ENCODE measurements at places on chromosomes 13 and 19.
A peak's percentile ranks its signal among the peaks of the same experiment; 100 is the strongest.

GRCh38 chr19:49889687-49890348, 6.9 kb downstream of the IL4I1 start:
- DNase-seq: peak; percentile 76

DNA sequence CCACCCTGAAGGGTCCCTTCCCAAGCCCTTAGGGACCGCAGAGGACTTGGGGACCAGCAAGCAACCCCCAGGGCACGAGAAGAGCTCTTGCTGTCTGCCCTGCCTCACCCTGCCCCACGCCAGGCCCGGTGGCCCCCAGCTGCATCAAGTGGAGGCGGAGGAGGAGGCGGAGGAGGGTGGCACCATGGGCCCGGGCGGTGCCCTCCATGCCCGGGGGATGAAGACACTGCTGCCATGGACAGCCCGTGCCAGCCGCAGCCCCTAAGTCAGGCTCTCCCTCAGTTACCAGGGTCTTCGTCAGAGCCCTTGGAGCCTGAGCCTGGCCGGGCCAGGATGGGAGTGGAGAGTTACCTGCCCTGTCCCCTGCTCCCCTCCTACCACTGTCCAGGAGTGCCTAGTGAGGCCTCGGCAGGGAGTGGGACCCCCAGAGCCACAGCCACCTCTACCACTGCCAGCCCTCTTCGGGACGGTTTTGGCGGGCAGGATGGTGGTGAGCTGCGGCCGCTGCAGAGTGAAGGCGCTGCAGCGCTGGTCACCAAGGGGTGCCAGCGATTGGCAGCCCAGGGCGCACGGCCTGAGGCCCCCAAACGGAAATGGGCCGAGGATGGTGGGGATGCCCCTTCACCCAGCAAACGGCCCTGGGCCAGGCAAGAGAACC, 1.5 kb downstream of the EGLN2 start:
- no peak for DNase-seq

DNA sequence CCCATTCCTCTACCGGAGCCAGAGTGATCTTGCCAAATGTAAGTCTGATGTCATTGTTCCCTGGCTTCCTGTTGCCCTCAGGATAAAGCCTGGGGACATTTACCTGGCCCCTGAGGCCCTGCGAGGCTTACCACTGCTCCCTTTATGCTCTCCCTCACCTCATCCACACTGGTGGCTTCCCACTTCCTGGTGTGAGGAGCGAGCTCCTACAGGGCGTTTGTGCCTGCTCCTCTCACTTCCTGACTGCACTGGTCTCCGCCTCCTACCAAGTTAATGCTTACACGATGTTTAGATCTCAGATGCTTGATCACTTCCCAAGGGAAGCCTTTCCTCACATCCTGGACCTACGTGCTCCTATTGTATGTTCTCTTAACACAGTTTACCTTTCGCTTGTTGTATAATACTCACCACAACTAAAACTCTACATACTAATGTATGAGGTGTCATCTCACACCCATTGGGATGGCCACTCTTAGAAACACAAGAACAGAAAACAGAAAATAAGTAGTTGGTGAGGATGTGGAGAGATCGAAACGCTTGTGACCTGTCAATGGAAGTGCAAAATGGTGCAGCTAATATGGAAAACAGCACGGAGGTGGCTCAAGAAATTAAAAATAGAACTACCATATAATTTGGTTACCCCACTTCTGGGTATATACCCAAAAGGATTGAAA, 177.6 kb downstream of the SHISA2 start:
- DNase-seq: no peak

- DNase-seq: no peak
These were observed 796 bp downstream of the GRWD1 start for GRCh38 chr19:48446579-48446978.

GRCh38 chr13:21849323-21849722, 178.4 kb downstream of the FGF9 start:
- DNase-seq: peak; percentile 11

- DNase-seq: no peak
These were observed 5.4 kb downstream of the WDR18 start for GRCh38 chr19:989381-990081.

DNA sequence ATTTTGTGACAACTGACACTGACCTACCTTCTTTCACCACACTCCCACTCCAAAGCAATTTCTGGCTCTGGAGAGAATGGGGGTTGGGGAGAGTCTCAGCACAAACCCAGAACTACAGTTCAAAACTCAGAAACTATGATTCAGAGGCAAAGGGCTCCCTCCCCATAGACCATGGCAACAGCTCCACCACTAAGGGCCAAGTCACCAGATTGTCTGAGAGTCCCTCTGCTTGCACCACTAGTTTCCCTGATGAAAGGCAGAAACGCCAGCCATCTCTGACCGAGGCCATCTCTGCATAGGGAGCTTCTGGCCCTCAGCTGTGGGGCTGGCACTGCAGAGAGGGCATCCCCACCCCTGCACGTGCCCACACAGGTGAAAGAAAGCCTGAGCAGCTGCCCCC, 112.4 kb upstream of the VSTM2B start:
- DNase-seq: no peak

DNA sequence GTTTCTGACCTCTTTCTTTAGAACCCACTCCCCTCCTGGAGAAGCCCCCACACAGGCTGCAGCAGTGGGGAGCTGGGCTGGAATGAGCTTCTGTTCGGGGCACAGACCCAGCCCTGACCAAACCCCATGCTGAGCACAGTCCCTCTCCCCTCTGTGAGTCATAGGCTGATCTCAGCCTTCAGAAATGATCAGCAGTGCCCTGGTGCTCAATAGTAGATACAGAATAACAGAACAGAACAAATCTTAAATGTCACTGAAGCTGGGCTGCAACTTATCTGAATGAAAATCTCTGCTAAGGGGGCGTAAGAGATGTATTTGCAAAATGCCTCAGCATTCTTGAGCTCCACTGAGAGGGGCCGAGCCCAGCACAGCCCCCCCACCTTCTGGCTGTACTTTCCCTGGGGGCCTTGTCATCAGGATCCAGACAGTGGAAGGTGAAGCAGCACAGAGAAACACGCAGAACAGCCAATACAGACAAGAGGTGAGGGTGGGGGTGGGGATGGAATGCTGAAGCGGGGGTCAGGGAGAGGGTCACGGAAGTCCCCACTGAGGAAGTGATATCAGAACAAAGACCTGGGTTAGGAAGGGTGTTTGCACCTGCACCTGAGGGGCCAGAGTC, 9.9 kb downstream of the ZNF665 start:
- DNase-seq: no peak

DNA sequence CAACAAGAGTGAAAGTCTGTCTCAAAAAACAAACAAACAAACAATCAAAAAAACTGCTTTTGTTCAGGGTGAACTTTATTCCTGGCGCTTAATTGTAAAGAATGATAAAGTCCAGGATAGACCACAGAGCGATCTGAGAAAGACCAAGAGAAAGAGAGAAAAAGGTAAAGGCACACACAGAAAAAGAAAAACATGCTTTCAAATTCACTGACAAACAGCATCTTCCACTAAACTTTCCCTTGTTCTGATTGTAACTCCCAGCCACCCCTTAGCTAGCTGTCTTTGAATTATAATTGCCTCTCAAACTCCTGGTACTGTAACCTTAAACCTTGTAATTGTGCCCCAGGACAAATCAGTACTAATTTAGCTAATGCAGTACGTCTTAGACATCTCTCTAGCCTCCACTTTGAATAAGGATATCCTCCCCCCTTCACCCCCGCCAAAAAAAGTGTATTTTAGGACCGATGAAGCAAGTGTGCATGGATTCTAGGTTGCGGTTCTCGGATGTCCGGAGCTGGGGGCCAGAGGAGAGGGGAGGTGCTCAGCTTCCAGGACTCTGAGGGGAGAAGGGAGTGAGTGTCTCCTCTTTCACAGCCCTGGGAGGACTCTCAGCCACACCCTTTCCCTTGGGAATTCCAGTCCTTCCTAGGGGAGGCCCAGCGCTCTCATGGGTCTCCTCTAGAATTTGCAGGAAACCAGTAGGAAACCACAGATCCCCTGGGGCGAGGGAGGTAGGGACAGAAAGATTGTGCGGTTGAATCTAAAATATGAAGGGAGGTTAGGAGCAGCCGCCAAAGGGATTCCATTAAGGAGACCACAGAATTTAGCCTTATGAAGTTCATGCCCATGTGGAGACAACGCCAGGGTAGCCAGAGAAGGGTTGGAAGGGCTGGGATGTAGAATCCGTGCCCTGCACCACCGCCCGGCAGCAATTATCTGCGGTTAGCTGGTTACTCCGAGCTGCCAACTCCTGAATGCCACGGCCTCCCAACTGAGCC, 19.7 kb downstream of the ZNF536 start:
- DNase-seq: no peak

DNA sequence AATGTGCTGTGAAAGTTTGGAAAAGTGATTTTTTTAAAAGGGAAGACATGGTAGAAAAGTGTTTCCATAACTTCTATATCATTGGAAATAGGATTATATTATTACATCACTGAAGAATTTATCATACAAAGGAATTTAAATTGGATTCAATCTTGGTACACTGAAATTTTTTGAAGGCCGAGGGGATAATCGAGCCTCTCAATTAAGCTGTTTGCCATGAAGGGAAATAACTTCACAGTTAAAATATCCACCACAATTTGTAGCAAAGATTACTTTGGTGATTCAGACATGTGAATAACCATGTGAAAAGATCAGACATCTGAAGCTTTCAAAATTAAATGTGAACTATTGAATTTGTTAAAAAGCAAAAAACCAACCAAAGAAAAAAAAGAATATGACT, 215.3 kb downstream of the KLF5 start:
- DNase-seq: no peak

- no peak for DNase-seq
These were observed 929.1 kb downstream of the PCDH9 start for GRCh38 chr13:66301006-66301405.

- peak; percentile 1 for DNase-seq
These were observed 119.7 kb downstream of the LHFPL6 start for GRCh38 chr13:39483326-39483725.

DNA sequence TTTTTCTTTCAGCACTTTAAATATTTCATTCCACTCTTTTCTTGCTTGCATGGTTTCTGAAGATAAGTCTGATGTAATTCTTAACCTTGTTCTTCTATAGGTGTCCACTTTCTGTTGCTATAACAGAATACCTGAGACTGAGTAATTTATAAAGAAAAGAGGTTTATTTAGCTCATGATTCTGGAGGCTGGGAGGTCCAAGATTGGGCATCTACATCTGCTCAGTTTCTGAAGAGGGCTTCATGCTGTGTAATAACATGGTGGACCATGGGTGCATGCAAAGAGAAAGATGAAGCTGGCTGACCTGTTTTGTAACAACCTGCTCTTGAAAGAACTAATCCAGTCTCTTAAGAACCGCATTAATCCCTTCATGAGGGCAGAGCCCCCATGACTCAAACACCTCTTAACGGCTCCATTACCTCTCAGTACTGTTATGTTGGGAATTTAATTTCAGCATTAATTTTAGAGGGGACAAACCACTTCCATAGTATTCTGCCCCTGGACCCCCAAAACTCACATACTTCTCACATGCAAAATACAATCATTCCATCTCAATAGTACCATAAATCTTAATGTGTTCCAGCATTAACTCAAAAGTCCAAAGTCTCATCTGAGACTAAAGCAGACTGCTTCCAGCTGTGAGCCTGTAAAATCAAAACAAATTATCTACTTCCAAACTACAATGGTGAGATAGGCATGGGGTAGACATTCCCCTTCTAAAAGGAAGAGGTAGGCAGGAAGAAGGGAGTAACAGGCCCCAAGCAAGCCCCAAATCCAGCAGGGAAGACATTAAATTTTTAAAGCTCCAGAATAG, 9.6 kb upstream of the FGF9 start:
- no peak for DNase-seq

- DNase-seq: no peak
These were observed 922 bp downstream of the EBPL start for GRCh38 chr13:49690133-49690994.

DNA sequence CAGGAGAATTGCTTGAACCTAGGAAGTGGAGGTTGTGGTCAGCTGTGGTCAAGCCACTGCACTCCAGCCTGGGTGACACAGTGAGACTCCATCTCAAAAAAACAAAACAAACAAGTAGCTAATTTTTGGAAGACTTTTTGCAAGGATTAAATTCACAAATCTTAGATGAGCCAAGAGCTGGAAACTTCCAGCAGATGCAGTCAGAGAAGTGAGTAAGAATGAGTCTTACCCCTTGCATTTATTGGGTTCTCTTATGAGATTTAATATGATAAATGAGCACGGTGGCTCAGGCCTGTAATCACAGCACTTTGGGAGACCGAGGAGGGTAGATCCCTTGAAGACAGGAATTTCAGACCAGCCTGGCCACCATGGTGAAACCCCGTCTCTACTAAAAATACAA, 44.9 kb upstream of the NBEA start:
- DNase-seq: no peak

DNA sequence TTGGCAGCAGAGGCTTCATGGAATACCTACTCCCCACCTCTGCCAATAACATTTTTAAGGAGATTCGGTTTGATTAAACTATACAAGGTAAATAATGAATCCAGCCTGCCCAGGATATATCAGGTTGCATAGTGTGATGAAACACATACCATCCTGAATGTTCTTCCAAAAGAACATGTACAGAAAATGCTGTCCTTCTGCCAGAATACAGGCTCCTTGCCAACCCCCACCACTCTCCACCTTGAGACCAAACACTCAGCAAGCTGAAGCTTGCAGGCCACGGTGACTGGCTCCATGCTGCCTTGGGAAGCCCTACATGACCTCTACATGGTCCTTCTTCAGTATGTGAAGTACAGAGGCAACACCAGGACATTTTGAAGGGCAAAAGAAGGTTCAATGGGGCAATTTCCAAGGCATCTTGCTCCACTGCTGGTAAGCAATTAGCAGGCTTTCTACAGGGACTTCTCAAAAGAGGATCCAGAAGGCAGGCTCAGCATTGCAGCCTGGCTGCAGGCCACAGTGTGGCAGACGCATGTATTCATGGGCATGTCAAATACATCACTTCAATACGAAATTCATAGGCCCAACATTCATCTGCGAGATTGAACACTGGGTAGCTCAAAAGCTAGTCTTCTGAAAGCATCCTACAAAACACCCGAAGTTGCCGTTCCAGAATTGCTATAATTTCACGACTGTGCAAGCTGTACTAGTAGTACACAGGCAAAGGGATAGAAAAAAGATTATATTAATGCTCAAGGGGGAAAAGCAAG, 62.4 kb upstream of the SERP2 start:
- DNase-seq: no peak

GRCh38 chr13:51999921-52000320, 11.3 kb downstream of the ATP7B start:
- no peak for DNase-seq

DNA sequence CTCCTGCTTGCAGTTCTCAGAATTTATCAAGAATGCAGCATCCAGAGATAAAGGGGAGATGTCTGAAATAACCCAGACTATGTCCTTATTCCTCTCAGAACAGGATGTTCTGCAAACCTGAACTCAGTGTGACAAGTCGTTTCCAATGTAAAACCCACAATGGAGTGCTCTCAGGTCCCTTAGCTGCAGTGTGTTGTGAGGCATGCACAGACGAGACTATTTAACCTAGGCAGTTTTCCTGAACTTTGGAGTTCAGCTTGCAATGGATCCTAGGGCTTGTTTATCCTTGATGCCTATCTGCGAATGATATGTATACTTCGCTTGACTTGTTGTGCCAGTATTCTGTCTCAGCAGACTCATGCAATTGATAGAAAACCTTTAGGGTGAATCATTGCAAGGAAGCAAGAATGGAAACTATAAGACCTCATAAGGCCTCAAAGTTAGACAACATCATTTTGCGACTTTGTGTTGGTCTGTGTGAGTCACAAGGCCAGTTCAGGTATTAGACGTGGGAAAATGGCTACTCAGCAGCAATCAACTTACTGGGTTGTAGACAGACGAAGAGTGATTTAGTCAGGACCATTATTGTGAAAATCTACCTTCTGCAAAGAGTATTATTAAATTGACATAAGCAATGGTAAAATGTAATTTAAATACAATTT, 2439.9 kb upstream of the PCDH20 start:
- no peak for DNase-seq

All from inflammatory macrophage treated with lipopolysaccharide for 4 hours (primary cell).